ENCODE measurements at places on chromosomes 1 and 21.

DNA sequence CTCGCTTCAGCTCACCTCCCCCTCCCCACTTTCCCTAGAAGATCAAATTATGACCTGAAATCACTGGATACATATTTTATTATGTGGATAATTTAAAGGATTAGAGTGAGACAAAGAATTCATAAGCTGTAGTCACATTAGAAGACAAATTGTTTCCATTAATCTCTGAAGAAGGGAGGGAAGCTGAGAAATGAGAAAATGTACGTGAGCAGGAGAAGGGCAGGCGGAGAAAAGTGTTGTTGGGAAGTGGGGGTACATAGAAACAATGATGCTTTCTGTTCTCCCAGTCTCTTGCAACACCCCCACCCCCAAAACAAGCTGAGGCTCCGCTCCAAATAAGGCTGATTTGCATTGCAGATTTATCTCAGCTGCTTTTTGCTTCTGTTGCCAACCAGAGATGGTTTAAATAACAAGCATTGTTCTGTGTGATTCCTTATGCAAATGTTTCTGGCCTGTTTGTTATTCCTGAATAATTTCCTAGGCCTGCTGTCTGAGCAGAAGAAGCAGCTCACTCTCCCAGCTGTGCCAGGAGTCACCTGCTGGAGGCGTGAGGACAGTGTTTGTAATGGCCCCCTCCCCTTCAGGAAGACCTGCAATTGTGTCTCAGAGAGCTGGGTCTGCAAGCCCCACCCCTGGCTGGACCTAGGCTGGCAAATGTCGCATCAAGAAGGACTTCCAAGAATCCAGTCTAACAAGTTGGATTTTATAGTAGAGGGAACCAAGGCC lies 121.8 kb upstream of the TNR start:
- no peak for DNase-seq

DNA sequence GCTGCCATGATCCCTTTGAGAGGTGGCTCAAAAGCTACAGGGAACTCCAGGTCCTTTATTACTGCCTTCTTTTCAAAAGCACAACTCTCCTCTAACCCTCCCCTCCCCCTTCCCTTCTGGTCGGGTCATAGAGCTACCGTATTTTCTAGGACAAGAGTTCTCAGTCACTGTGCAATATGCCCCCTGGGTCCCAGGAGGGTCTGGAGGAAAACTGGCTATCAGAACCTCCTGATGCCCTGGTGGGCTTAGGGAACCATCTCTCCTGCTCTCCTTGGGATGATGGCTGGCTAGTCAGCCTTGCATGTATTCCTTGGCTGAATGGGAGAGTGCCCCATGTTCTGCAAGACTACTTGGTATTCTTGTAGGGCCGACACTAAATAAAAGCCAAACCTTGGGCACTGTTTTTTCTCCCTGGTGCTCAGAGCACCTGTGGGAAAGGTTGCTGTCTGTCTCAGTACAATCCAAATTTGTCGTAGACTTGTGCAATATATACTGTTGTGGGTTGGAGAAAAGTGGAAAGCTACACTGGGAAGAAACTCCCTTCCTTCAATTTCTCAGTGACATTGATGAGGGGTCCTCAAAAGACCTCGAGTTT lies 3.1 kb downstream of the BTG2 start:
- DNase-seq: no peak

DNA sequence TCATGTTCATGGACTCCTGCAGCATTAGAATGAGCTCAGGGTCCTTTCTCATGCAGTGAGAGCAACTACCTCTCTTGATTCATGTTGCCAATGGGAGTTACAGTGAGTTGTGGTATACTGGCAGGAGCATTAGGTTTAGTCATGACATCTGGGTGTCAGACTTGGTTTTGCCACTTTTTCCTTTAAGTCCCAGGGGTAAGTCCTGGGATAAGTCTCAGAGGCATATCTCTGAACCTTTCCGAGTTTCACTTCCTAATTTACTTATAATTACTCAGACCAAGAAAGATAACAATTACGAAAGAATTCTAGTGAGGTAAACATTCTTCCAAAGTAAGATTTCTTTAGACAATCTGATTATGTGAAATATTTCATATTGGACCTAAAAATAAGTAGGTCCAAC lies 606.0 kb downstream of the SMYD3 start:
- no peak for DNase-seq

DNA sequence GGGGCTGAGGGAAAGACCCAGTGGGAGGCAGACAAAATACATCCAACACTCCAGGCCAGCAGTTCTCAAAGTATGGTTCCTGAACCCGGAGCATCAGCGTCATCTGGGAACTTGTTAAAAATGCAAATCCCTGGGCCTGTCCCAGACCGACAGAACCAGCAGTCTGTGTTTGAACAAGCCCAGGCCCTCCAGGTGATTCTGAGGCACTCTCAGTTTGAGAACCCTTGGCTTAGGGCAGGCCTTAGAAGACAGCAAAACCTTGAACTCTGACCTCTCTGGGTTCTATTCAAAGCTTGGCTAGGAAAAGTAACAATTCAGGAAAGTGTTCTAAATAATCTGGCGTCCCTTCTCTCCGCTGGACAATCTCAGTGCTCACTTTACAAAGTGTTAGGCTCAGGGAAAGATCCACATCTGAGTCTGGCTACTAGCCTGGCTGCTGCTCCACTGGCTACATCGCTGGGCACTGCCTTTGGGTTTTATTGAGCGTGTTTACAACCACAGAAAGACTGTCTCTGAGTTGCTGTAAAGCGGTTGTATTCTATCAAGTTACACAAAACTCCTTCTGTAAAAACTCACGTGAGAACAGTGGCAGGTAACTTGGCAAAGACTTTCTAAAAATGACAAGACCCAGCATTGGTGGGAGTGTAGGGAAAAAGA lies 166.1 kb downstream of the HIVEP3 start:
- DNase-seq: no peak

DNA sequence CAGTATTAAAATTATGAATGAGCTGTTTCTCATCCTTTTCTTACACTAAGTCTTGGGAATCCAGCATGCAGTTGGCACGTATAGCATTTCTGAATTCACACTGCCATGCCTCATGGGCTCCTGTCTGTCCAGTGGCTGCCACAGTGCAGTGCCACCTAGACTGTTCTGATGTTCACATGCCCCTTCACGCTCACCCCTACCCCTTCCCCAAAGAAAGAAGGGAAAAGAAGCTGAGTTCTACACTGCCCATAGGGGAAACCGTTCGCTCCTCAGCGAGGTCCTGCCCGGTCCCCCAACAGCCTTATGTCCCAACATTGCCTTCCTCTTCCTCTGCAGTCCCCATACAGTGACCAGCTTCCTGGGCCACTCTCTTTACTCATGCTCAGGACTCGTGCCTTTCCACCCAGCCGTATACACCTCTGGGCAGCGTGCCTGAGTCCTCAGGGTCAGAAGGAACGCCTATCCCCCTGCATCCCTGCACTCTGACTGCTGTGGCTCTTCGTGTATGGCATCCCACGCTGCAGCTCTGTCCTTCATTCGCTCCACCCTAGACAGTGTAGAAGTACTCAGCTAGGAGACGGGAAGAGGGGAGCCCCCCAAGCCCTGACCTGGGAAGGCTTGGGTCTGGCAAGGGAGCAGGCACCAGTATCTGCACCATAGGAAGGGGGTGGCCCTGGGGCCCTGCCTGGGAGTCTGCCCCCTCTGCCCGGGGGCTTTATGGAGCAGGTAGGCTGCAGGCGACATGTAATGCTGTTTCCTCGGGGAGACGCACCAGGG lies 24.1 kb upstream of the ARF1 start:
- DNase-seq: no peak

DNA sequence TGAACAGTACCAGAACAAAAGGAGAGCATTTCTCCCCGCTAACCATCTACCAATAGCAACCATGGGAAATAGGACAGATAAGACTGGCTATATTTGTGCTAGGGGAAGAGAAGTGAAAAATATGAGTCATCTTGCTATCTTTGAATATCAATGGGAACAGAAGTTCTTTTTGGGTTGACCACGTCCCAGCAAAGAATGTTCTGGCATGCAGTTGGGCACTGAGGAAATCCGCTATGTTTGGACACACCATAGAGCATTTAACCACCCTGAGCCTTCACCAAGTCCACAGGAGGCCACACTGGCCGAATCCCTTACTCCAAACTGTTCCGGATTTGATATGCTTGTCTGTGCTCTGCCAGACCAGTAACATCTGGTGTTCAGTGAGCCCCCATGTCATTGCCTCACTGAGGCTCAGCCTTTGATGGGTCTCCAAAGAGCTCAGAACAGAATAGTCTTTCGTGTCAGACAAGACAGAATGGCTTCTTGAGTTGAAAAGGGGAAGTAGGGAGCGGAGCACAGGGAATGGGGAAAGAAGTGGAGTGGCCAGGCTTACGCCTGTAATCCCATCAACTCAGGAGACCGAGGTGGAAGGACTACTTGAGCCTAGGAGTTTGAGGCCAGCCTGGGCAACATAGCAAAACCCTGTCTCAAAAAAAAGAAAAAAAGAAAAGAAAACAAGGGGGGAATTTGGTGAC lies 81.4 kb downstream of the SMYD2 start:
- DNase-seq: no peak

DNA sequence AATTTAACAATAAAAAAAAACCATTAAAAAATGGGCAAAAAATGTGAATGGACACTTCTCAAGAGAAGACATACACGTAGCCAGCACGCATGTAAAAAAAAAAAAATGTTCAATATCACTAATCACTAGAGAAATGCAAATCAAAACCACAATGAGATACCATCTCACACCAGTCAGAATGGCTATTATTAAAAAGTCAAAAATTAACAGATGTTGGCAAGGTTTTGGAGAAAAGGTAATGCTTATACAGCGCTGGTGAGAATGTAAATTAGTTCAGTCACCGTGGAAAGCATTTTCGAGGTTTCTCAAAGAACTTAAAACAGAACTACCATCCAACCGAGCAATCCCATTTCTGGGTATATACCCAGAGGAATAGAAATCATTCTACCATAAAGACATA lies 1091.5 kb upstream of the B3GALT2 start:
- DNase-seq: no peak
